Memory B cell (primary cell): ENCODE measurements at places on chromosomes 1 and 21.

DNA sequence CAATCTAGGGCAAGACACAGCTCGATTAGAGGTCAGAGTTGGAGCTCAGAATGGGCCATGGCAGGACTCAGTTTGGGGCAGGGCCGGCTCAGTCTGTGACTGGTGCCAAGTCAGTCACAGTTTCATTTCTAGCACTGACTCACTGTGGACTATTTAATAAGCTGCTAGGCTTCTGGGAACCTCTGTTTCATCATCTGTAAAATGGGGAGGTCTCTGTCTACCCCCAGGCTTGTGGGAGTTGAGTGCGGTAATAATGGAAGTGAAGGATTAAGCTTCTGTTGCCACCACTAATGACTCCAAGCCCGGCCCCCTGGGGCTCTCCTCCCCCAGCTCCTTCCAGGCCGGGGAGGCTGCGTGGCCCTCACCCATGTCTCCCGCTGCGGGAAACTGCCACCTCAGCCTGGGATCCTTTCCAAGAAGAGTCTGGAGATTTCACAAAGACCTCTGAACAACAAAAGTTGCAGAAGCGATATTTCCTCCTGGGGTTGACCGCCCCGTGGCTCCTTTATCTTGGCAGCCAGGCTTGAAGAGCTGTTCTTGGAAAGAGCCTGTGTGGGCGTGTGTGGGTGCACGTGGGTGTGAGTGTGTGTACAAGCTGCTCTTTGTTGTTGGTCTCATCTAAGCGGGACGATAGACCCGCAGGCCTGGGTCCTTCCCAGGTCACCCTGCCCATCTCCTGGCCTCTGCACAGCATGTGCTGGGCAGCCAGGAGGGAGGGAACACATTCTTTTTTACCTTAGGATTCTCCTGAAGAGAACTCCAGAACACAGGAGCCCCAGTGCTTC lies 29.1 kb downstream of the KNCN start:
- DNase-seq: no peak

- no peak for DNase-seq
Observed at GRCh38 chr21:38097789-38098188, 159.0 kb upstream of the KCNJ15 start.

DNA sequence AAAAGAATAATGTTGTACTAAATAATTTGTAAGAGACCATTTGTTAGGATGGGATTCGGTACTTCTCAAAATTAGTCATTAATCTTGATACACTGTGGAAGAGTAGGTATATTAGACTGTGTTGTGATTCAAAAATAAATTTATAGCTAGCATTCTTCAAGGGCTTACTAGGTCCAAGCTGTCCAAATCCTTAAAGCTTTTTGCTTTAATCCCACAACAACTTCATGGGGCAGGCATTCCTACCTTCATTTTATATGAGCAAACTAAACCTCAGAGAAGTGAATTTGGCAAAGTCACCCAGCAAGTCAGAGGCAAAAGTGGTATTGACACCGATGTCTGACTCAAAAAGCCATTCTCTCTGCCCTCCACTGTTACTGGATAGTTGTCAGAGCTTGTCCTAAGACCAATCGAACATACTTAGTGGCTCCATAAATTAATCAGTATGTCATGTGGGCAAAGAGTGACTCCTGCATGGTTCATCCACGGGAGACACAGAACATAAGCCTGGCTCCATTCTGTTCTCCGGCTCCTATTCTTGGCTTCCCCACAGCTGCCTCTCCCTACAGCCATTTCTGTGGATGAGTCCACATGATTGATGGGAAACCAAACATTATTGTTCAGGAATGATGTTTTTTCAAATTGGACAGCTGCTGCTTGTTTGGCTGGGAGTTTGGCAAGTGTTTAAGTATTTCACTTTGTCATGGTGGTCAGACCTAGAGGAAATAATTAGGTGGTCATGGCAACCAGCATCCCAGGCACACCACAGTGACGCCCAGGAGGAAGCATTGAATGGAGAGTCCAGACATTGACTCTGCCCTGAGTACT lies 133.4 kb upstream of the FGGY start:
- DNase-seq: no peak

DNA sequence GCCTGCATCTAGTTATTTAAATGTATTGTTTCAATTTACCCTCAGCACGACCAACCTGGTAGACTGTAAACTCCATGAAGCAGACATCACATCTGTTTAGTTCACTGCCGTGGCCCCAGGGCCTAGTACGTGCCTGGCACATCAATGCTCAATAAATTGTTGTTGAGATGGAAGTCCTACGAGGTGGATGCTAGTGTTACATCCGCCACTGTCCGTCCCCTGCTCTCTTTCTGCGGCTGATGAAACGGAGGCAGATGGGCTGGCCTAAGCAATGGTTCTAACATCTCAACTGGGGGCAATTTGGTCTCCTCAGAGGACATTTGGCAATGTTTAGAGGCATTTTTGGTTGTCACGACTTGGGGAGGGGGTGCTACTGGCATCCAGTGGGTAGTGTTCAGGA lies 121.4 kb upstream of the IGSF21 start:
- DNase-seq: no peak

GRCh38 chr21:46604975-46605766 lies at the start of gene S100B:
Gene S100B, minus strand, starts transcription at chr21:46605082. Its CDS starts 2,667 bp downstream, at chr21:46602415.
- no peak for DNase-seq

DNA sequence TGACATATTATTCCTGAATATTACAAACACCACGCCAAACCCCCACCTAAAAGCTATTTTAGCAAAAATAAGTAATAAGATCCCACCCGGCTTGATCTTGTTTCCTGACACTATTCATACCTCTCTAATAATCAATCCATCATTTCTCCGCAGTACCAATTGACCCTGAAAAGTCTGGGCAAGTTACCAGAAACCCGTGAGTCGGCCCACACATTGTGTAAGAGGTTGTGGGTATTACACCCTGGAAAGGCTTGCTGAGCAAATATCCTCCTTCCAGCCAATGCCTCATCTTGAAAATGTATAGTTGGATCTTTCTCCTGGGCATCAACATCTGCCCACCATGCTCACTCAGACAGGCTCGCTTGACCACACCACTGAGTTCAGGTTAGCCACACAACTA lies 451.0 kb downstream of the TTLL7 start:
- no peak for DNase-seq

DNA sequence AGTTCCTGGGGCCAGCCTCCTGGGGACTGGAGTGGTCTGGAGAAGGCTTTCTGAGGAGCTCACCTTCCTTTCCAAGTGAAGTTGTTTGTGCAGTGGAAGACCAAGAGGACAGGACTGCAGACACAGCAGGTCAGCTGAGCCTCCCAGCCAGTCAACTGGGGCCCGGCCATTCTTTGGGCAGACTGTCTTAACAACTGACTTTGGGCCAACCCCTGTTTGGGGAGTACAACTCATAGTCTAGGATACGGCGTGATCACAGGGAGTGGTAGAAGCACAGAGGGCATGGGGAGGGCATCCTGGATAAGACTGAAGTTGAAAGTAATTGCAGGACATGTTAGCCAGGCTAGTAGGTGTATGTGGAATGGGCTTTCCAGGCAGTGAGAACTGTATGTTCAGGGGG lies 50.3 kb downstream of the PGM1 start:
- DNase-seq: no peak

DNA sequence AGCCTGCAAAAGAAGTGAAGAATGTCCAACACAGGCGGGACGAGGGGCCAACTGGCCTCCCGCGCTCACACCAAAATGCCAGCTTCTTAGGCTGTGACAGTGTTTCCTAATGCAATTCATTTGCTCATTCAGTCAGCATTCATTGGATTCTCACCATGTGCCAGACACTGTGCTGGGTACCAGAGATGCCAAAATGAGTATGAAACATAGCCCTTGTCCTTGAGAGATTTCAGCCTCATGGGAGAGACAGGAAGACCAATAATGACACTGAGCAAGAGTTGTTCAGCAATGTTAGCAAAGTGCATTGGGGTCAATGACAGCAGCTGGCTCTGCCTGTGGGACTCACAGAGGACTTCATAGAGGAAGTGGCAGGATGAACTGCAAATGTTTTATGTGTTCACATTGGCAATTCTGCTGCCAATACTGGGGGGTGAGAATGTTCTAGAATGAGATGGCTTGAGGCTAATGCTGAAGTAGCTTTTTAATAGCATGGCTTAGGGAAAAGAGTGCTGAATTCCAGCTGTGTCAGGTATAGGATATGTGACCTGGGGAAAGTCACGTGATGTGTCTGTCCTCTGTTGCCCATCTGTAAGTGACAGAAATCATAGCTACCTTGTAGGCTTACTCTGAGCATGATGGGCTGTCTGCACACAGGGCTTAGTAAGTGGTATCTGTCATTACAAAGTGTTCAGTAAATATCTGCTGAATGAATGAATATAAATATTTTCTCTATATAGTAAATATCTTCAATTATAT lies 58.3 kb upstream of the KIF26B start:
- no peak for DNase-seq

DNA sequence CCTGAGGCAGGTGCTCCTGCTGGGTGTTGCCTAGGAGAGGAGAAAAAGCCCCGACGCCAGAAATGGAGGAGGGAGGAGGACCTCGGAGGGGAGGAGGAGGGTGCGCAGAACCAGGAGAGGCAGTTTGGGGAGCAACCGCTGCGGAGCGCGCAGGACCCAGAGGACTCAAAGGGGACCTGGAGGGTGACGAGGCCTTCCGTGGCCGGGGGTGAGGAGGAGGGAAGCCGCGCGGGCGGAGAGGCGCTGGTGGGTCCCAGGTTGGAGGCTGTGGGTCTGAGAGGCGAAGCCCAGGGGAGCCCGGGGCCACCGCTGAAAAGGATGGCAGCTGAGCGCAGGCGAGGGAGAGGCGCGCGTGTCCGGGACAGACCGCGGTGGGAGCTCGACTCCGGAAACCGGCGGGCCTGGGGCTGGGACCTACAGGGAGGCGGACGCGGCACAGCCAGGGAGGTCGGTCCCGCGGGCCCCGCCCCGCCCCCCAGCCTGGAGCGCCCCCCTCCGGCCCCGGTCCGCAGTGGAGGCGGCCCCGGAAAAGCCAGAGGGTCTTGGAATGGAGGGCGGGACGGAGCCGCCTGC lies 15.1 kb downstream of the RNF223 start:
- DNase-seq: no peak

DNA sequence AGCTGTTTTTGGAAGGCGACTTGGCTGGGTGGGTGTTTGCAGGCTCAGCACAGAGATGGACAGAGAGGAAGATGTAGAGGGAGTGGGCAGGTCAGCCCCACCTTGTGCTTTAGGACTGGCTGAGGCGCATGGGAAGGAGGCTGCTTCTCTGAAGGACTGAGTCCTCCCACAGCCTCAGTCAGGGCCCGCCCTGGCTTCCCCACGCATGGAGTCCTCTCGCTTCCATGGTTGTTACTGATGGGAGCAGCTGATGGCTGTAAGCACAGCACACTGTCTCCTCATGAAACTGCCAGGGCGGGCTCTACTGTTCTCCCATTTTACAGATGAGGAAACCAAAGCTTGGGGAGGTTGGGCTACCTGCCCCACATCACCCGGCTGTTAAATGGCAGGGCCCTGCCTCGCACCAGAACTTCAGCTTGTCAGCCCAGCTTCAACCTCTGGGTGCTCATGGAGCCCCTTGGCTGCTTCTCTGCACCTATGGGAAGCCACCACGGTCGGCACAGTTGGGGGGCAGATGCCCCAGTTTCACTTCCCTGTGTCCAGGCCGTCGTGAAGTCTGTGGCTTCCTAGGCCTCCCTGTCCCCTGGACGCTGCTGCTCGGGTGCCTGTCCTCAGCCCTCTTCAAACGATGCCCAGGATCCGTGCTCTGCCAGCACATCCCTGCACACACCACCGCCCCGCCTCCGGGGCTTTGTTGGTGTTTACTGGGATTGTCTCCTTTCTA lies 2.4 kb downstream of the TMEM201 start:
- no peak for DNase-seq

DNA sequence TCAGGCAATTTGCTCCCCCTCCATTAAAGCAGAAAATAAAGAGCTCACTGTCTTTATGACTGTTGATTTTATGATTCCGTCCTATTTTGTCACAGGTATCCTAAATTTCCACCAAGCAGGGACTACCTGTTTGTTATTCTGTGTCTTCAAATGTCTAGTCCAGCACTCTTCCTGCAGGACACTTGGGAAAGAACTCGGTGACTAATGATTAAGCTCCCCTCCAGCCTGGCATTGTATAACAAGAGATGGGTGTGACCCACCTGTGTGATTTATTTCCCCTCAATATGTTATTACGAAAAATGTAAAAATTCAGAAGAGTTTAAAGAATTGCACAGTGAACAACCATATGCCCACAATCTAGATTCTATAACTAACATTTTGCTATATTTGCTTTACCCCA lies 42.9 kb upstream of the LRRN2 start:
- no peak for DNase-seq

DNA sequence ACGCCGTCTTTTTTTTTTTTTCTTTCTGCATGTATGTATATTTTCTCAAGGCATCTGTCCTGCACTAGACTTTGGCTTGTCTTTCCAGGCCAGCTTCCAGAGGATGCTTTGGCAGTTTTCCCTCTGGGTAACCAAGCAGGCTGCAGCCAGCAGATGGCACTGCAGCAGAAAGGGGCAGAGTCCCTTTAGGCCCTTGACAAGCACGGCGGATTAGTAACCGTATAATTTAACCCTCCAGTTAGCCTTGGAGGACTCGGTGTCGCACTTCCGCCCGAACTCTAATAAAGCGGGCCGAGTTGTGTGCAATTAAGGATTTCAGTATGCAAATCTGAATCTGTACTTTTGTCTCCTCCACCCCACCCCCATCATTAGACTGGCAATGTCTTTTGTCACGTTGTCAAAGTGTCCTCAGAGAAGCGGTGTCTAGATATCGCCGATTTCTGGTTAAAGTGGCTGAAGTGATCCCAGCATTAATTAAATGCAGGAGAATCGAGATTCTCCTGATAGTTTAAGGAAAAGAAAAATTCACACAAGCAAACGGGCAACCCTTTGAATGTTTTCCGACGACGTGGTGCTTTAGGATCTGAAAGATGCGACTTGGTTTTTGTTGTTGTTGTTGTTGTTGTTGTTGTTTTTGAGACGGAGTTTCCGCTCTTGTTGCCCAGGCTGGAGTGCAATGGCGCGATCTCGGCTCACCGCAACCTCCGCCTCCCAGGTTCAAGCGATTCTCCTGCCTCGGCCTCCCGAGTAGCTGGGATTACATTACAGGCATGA lies 1.1 kb upstream of the TMEM167B start:
- DNase-seq: peak; percentile 20

DNA sequence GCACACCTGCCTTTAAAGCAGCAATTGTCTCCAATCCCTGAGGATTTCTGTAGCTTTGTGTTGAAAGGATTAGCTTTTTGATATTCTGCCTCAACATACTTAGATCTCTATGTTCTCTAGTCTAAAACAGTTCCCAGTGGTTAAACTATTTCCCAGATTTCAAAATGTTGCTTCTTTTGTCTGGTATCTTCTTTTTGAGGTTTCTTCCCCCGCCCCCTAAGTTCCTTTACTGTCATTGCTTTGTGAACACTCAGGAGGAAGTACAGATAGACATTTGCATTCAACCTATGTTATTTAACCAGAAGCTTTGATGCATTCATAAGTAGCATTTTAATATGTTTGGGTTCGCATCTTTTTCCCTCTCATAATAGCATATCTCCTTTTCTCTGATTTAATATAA lies 33.5 kb downstream of the CYYR1 start:
- no peak for DNase-seq
